ELF-1 (cell line): ENCODE measurements at places on chromosomes 2 and 18.

DNA sequence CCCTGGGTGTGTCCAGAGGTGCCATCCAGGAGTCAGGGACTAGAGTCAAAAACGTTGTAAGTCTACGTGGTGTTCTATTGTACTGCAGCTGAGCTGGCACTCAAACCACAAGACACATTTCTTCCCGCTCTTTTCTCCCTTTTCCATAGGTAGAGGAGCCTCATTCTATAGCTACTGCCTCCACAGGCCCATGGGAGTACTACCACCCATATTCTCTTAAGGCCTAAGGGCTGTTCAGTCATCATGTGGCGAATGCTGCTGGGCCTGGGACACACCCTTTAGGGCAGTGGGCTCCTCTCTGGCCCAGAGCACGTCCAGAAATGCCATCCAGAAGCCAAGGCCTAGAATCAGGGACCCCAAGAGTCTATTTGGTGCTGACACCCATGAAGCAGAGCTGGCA lies 1271.7 kb downstream of the CNTNAP5 start:
- peak; percentile 1 for DNase-seq

DNA sequence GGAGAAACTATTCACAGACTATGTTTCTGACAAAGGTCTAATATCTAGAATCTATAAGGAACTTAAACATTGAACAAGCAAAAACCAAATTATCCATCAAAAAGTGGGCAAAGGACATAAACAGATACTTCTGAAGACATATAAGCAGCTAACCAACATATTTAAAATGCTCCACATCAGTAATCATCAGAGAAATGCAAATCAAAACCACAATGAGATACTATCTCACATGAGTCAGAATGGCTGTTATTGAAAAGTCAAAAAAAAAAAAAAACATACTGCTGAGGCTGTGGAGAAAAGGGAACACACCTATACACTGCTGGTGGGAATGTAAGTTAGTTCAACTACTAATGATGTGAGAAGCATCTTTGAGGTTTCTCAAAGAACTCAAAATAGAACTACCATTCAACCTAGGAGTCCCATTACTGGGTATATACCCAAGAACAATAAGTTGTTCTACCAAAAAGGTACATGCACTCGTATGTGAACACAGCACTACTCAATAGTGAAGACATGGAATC lies 220.4 kb upstream of the TFPI start:
- no peak for DNase-seq

DNA sequence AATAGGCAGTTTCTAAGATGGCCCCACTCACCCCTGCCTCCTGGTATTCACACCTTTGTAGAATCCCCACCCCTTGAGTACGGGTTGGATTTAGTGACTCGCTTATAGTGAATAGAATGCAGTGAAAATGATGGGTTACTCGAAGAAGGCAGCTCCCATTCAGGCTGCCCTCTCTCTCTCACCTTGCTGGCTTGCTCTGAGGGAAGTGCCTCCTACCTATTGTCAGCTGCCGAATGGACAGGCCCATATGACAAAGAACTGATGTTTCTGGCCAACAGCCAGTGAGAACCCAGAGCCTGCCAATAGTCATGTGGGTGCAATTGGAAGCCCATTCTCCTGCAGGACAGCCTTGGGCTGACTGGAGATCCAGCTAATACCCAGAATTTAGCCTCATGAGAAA lies 22.1 kb upstream of the RNF103 start:
- DNase-seq, result no peak

- no peak for DNase-seq
These were observed 69.1 kb downstream of the PHLPP1 start for GRCh38 chr18:62784338-62784965.

- no peak for DNase-seq
These were observed 23.3 kb upstream of the EXOC6B start for GRCh38 chr2:72849138-72849462.

DNA sequence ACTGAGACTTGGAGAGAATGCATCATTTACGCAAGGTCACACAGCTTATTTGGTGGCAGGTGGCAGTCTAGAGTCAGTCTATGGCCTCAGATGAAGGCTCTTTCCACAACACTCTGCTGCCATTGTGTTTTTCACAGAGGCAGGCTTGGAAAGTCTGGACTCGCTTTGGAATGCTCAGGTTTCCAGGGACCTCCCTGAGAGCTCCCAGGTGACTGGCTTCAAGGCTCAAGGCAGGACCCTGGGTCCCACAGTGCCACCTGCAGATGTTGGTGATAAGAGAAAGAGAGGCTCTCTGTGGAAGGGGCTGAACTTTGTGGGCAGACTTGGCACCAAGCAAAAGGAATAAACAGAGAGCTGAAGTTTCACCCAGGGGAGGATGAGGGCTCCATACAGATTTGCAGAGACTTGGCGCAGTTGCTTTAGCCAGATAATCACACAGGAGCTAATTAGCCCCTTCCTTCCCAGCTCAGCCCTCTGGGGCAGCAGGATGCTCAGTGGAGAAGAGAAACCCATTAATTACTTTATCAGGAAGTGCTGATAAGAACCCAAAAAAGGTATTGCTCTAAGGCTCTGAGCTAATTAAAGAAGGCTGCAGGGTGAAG lies 103.5 kb downstream of the LBH start:
- DNase-seq, result peak; percentile 66

DNA sequence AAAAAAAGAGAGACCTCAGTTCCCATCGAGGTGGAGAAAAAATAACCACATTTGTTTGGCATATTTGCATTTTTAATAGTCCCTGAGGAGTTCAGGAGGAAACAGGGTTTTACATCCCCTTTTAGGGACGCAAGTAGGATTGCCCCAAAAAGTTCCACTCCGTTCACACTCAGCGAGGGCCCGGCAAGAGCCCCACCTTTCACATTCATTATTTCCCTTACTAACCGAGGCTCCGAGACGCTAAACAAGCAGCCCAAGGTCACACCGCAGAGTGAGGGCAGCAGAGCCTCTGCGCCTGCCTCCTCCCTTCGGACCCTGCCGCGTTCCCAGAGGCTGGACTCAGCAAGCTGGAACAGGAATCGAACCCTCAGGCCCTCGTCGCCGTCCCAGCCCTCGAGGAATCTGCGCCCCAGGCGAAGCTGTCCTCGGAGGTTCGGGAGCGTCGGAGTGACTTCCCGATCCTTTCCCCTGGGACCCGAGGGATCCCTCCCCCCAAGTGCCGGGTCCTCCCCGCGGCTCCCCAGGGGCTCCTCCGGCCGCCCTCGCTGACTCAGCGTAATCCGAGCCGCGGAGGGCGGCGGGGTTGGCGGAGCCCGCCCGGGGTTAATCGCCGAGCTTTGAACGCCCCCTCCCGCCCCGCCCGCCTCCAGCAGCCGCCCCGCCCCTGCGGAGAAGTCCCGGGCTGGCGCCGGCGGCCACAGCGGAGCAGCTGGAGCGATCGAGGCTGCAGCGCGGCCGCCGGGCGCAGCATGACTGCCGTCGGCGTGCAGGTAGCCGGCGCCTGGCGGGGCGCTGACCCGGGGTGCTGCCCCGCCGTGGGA lies at the start of gene TMEM37:
Gene TMEM37 (plus strand): TSS at position 700 of the 821 bp plus-strand sequence. CDS start 50 bp downstream, at position 750.
- peak; percentile 96 for DNase-seq
